Fibroblast of gingiva (primary cell): ENCODE measurements at places on chromosomes 2 and 18.

- DNase-seq, result no peak
Observed at GRCh38 chr2:164620457-164620856, 825 bp downstream of the GRB14 start.

DNA sequence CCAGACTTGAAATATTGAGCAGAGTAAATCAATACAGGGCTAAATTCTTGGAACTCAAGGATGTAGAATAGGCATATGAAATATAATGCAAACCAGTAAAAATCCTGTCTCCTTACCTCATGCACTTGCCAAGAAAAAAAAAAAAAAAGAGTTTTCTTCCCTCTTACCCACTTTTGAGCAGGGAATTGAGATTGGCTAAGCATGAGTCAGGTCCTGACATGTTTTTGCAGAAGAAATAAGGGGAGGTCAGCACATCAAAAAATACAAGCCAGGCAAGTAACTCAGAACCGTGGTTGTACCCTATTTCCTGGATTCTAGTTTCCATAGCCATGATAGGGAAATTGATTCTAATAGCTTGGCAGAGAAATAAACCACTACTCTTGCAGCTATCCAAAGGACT lies 1526.7 kb downstream of the LRP1B start:
- peak; percentile 57 for DNase-seq

- DNase-seq, result no peak
Observed at GRCh38 chr2:18800240-18800971, 211.0 kb upstream of the NT5C1B start.

GRCh38 chr18:68574311-68574710 lies 140.6 kb downstream of the TMX3 start:
- no peak for DNase-seq

- DNase-seq, result no peak
Observed at GRCh38 chr2:126650994-126651393, 5.0 kb upstream of the GYPC start.

DNA sequence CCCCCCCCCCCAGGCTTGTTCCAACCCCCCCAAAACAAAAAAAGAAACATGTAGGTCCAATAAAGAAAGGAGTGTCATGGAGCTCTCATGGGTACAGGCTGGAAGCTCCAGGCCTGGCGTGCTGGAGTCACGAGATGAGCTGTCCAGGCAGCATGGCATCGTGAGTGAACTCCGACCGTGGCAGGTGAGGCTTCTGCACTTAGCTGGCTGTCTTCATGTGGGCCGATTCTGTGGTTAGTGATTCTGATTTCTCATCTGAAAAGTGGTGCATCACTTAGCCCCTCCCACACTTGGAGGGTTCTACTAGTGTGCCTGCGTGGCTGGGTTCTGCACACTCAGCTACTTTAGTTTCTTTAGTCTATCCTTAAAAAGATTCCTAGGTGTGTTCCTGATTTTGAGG lies 126.4 kb upstream of the MGAT5 start:
- no peak for DNase-seq

DNA sequence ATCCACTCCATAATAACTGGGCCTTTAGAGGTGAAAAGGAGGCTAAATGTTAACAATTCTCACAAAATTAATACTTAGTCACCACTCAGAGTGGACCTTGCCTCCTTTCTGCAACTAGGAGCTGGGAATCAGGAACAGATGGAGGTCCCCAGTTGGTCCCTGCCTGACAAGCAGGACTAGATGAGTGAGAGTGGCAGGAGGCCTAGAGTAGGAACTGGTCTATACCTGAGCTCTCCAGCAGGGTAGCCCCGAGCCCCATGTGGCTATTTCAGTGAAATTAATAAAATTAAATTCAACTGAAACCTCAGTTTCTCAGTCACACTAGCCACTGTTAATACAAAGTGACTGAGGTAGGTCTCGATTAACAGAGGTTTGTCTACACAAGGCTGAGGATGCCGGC lies 150.5 kb downstream of the MYO5B start:
- DNase-seq, result no peak

GRCh38 chr18:39241534-39241933 lies 1675.9 kb upstream of the CELF4 start:
- no peak for DNase-seq

- DNase-seq, result no peak
Observed at GRCh38 chr18:48533340-48534070, 5.3 kb upstream of the CTIF start.

GRCh38 chr18:47204908-47205522 lies 28.9 kb upstream of the IER3IP1 start:
- DNase-seq, result no peak

GRCh38 chr2:232534940-232535651 lies 4.4 kb upstream of the CHRNG start:
- no peak for DNase-seq

GRCh38 chr2:147197754-147198483 lies 646.9 kb upstream of the ACVR2A start:
- DNase-seq, result no peak

- no peak for DNase-seq
Observed at GRCh38 chr2:209864716-209865295, 93.2 kb downstream of the UNC80 start.

- no peak for DNase-seq
Observed at GRCh38 chr2:235194836-235195235, 243.0 kb downstream of the SH3BP4 start.

- DNase-seq, result no peak
Observed at GRCh38 chr2:98586551-98587140, 21.7 kb downstream of the COA5 start.

DNA sequence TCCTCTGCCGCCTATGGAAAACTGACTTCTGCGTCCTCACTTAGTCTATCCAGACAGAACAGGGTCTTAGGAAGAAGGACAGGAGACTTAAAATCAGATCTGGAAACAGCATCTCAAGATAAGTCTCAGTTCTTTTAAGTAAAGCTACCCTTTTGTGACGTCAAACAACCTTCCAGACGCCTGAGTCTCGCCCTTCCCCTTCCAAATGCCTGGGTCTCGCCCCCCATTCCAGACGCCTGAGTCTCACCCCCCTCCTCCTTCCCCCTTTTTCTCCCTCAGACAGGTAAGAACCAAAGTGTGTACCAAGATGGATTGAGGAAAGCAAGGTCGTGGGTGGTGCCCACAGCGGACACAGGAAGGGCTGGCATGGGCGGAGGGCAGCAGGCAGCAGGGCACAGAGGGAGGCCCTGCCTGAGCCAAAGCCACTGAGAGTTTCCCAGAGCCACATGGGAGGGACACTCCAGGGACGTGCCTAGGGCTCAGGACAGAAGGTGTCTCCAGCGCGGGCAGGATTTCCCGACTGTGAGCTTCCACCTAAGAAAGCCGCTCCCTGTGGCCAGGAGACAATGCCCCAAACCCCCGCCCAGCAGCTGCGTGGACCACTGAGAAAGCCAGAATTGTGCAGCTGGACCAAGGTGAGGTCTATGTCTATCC lies 51.3 kb downstream of the ANKMY1 start:
- no peak for DNase-seq

DNA sequence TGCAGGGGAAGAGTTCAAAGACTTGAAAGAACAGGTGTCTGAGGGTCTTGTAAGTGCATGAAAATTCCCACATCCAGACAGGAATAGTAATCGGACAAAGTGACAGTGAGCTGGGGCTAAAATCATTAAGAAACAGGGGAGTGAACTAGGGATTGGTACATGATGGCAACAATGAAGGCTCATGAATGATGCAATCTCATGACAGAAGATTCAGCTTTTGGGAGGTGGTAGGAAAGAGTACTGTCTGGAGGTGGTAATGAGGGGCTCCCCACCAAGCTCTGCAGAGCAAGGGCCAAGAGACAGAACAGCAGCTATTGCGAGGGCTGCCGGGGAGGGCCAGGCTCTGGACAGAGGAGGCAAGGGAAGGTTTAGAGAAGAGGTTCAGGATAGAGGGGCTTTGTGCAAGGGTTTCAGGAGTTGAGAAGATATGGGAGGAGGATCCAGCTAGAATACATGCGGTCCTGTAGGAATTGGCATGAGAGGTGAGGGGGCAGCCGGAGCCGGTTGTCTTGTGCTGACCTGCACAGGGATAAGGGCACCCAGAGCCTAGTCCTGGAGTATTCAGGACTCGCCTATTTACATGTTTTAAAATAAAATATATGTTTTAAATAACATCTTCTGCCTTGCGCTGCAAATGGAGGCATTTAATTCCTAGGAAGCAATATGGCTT lies 31.4 kb downstream of the MAP3K20 start:
- no peak for DNase-seq

DNA sequence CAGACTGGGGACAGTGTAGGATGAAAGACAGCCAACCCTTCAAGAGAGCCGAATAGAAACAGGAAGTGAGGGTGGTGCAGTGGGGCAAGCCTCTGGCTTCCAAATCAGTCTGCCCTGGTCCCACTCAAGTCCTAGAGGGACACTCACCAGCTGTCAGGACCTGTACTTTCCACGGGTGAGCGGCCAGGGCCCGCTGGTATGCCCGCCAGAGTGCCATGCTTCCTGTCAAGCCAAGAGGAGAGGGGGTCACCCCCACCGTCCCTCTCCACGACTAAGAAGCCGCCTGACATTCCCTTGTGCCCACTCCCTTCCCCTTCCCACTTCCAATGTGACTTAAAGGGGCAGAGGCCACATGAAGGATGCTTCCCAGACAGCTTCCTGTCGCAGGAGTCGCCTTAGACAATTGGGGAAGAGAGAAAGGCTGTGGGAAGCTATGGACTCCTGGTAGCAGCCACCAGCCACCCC lies 564 bp downstream of the MPV17 start:
- no peak for DNase-seq

GRCh38 chr2:178905261-178905660 lies 98.0 kb upstream of the TTN start:
- DNase-seq, result no peak

DNA sequence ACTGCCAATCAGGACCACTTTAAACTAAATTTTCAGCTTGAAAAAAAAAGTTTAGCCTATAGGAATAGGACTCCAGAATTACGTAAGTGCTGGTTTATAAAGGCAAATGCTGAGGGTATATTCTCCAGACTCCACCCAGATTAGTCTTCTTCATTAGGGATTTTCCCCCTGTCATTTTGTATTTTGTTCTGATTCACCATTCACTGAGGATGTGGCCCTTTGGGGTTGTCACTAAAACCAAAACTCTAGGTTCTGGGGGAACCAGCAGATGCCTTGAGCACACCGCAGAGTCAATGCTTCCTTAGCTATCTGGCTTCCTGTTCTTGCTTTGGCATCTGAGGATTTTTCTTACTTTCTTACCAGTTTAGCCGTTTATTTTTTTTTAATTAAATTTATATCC lies 10.5 kb downstream of the SCYGR4 start:
- no peak for DNase-seq

- DNase-seq, result peak; percentile 74
Observed at GRCh38 chr2:150479075-150479915, 8.2 kb downstream of the RND3 start.

DNA sequence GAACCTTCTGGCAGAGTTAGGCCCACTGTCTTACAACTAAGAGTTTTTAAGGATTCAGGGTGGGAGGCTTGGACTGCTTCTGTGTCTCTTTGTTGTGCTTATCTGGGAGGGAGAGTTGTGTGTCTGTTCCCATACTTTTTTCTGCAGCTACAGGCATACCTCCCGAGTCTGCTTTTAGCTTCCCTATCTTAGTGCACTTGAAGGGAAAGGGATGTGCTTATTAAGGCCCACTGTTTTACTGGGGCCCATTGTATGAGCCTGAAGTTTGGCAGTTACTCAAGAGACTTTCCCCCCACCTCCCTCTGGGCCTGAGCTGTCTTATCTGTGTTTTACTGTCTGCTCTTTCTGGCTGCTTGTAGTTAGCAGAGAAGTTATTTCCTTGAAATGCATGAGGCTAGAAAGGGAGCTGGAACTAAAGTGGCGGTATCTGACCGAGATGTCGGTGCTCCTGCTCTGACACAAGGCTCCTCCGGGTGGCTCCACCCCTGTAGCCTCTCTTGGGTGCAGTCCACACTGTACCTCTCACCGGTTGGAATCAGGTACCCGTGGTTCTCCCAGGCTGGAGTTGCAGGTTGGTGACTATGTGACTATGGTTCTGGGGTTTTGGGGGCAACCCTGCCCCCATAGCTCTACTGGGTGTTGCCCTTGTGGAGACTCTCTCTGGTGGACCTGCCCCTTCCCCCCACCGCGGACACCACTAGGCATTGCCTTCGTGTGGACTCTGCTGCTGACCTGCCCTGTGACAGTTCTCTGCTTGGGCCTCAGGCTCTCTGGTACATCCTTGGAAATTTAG lies 12.9 kb downstream of the UBR3 start:
- DNase-seq, result no peak

GRCh38 chr2:6955511-6956136 lies 38.4 kb downstream of the RNF144A start:
- no peak for DNase-seq

GRCh38 chr2:21220930-21221329 lies 97.2 kb downstream of the TDRD15 start:
- no peak for DNase-seq

GRCh38 chr2:200614249-200614648 lies 28.4 kb downstream of the AOX1 start:
- DNase-seq, result no peak

GRCh38 chr2:101307503-101307902 lies 998 bp downstream of the RNF149 start:
- no peak for DNase-seq

DNA sequence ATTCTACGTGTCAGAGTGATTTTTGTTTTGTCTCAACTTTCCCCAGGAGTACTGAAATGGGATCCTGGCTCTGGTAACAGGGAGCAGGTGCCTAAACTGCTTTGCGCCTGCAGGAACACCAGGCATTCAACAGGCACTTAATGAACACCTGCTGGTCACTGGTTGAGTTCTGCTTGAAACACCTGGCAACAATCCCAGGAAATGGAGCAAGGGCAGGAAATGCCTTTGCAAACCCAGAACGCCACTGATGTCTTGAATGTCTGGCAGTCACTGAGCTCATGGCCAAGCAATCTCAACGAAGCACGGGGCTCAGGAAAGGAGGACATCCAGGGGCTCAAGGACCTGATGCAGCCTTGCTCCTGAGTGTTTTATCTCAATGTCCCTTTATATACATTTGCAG lies 360.0 kb upstream of the RAB6C start:
- no peak for DNase-seq

- DNase-seq, result no peak
Observed at GRCh38 chr2:177633910-177634294, 241.3 kb downstream of the AGPS start.

GRCh38 chr2:148936857-148937450 lies 61.9 kb downstream of the KIF5C start:
- no peak for DNase-seq

DNA sequence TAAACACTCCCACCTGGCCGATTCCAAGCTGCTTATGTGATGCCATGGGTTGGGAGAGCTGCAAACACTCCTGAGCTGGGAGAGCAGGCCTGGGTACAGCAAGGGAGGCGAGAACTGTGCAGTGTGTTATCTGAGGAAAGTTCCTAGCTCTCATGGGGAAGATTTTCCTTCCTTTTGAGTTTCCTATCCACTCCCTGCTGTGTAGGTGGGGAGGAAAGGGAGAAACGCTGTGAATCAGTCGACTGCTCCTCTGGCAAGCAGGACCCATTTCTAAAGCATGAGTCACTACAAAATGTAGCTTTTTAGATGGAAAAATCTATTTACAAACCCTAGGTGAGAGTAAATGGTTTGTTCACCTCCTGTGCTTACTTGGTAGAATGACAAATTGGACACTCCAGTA lies 80.4 kb downstream of the SH3RF3 start:
- DNase-seq, result peak; percentile 46

- peak; percentile 85 for DNase-seq
Observed at GRCh38 chr2:234203135-234203984, 152.9 kb downstream of the SPP2 start.

GRCh38 chr2:38610851-38611801 lies 8.4 kb upstream of the HNRNPLL start:
- no peak for DNase-seq
